T-helper 17 cell (primary cell): ENCODE measurements at places on chromosomes 2 and 18.

GRCh38 chr2:38203446-38203810, 127.5 kb upstream of the CYP1B1 start:
- DNase-seq = no peak

DNA sequence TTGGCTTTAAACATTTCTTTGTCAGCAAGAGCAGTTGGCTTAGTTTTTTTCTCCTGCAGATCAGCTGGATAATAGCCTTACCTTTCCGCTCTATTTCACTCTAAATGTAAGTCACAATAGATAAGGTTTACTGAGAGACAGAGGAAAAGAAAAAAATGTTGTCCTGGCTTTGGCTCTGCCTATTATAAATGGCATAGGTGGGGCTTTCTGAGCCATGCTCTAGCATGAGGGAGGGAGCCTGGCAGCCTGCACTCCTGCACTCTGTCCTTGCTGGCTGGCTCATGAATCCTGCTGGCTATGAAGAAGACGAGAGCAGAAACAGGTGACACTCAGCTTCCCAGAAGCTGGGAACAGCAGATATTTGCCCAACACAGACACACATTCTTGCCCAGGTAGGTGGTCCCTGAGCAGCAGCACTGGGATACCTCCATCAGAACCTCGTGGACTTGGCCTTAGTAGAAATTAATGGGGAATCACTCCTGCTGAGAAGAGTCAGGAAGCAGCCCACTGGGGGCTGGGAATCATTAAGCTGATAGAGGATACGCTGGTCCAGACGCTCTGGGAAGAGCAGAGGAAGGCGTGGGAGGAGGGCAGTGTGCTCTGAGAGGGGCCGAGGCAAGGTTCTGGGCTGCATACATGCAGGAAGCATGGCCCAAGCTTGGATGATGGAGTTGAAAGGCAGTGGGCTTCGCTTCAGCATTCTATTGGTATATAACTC, 514.4 kb upstream of the HS6ST1 start:
- DNase-seq = no peak

GRCh38 chr2:14942987-14943386, 310.5 kb downstream of the LRATD1 start:
- DNase-seq = no peak

GRCh38 chr2:15952451-15953146, 12.2 kb downstream of the MYCN start:
- DNase-seq = no peak

DNA sequence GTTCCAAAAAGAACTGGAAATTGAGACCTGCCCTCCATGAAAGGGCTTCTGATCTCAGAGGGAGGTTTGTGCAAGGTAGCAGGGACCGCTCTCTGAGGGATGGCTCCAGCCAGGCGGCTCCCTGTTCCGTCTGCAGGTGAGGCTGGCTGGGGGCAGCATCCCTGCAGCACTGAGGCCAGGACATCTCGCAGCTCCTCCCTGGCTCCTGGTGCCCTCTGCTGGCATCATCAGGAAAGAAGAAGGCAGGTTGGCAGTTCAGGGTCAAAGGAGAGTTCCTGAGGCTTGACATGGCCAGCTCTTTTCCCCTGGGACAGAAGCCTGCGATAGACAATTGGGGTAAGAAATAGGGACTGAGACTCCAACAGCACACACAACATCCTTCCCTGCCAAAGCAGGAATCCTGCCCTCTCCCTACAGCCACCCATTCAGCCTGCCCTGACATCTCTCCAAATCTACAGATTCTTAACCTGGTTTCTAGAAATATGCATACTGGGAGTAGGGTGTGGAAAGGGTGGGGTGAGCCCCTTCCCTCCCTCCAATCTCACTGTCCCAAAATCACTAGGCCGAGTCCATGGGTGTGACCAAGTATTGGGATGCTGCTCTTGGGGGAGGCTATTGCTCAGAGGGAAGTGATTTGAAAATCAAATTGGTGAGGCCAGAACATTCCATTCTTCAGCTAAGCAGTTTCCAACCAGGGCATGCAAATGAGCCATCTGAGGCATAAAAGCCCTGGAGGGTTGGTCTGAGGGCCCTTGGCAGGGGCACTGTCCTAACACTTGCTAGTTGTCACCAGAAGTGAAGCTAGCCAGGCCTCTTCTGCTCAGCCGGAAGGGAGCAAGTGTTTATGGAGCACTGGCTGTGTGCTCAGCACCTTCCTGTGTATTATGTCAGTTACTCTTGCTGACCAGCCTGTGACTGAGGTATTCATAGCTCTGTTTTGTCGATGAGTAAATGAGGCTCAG, 185.4 kb downstream of the TFCP2L1 start:
- no peak for DNase-seq

- no peak for DNase-seq
These were observed 297.3 kb downstream of the PLCL1 start for GRCh38 chr2:198101688-198102087.

- DNase-seq = no peak
These were observed 100.0 kb downstream of the WDSUB1 start for GRCh38 chr2:159186462-159186861.

GRCh38 chr2:152762202-152762601, 43.8 kb downstream of the ARL6IP6 start:
- DNase-seq = no peak

GRCh38 chr2:234414596-234414995, 82.3 kb downstream of the ARL4C start:
- no peak for DNase-seq

DNA sequence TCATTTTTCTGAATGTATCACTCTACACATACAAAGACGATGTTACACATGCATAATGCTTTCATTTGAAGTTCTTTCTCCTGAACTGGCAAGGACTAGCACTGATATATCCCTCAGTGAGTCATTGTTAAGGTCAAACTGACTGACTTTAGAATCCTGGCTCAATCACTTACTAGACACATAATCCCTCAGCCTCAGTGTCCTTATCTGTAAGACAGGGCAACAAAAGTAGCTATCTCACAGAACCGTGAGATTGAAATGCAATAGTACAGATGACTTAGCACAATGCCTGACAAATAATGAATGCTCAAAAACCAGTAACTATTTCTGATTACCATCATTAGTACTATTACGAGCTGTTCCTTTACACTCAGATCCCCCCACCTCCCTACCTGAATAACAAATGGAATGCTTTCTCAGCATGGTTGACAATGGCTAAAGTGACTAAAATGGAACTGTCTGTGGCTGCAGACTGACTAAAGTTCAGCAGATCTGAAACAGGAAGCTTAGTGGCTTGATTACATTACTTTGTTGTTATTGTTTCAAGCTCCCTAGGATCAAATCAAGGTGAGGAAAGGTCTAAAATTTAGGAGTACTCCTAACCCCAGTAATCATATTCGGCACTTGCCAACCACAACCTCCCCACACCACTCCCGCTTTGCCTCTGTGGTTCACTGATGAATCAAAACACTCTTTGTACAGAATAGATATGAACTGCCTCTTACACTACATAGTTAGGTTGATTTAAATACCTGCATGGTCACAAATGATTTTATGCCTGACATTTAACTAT, 35.8 kb upstream of the CACNB4 start:
- no peak for DNase-seq

- no peak for DNase-seq
These were observed 4.0 kb upstream of the SLC66A2 start for GRCh38 chr18:79955302-79956075.

GRCh38 chr18:21330122-21330701, 88.2 kb downstream of the GREB1L start:
- DNase-seq = no peak

- DNase-seq = no peak
These were observed 372.8 kb downstream of the CLIP4 start for GRCh38 chr2:29487967-29488555.

DNA sequence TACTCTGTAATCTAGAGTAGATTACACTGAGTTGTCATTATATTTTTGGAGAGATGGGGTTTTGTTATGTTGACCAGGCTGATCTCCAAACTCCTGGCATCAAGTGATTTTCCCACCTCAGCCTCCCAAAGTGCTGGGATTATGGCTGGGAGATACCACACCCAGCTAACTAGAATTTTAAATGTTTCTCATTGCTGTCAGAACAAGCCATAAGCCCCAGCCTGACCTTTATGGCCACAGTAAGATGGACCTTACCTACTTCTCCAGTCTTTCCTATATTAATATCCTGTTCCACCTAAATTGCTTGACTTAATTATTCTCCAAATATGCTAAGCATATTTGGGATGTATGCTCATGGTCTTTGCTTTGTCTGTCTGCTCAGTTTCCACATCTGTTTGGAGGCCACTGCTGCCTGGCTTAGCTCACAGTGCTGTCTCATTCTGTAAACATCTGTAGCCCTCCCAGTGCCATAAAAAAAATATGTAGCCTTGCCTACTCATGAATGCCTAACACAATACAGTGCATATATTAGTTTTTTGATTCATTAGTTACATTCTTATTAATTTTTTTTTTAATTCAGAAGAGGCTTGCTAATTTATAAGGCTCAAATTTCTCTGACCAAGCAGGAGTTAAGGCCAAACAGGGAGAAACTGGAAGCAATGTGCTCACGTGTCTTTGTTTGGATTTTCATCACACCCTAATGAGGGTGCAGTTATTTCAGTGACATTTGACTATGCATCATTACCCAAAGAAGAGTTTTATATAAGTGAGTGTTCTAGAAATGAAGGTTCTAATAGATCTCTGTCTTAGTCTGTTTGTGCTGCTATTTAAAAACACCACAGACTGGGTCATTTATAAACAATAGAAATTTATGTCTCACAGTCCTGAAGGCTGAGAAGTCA, 45.3 kb upstream of the PSME4 start:
- DNase-seq = no peak

- no peak for DNase-seq
These were observed 406.8 kb downstream of the THSD7B start for GRCh38 chr2:137172162-137172561.

GRCh38 chr18:27860701-27861107, 316.2 kb downstream of the CDH2 start:
- no peak for DNase-seq

- no peak for DNase-seq
These were observed 31.4 kb downstream of the INO80C start for GRCh38 chr18:35466334-35466733.

DNA sequence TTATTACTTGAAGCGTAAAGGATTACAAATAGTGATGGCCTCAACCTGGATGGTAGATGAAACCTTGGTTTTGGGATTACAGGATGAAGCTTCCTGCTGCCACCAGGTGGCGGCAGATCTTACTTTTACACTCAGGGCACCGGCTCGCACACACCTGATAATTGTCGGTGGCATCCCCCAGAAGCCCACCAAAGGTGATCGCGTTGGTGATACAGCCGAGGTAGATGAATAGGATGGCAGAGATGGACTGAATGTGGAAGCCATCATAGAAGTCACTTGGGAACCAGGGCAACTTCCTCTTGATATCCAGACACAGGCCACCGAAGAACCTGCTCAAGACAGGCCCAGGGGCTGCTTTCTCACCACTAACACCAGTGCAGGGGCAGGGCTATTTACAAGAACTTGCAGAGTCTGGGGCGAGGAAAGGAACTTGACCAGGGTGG, 51.8 kb downstream of the MTHFD2 start:
- peak; percentile 48 for DNase-seq

DNA sequence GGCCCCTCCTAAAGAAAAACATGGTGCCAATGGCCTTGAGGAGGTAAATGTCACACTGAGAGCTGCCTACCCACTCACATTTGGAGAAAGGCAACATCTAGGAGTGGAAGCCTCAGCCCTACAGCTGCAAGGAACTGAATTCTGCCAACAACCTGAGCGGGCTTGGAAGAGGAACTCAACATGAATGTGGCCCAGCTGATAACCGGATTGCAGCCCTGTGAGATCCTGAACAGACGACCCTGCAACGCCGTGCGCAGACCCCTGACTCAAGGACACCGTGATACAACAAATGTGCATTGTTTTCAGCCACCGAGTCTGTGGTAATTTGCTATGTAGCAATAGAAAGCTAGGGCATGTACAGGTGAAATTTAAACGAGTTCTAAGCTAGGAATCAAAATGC, 99.4 kb downstream of the MYOM1 start:
- no peak for DNase-seq

GRCh38 chr2:240469740-240470139, 34.3 kb downstream of the GPC1 start:
- DNase-seq = no peak

GRCh38 chr2:232973011-232973735, 39.9 kb downstream of the NGEF start:
- no peak for DNase-seq

- DNase-seq = no peak
These were observed 128.8 kb downstream of the ZNF521 start for GRCh38 chr18:25223211-25223610.

DNA sequence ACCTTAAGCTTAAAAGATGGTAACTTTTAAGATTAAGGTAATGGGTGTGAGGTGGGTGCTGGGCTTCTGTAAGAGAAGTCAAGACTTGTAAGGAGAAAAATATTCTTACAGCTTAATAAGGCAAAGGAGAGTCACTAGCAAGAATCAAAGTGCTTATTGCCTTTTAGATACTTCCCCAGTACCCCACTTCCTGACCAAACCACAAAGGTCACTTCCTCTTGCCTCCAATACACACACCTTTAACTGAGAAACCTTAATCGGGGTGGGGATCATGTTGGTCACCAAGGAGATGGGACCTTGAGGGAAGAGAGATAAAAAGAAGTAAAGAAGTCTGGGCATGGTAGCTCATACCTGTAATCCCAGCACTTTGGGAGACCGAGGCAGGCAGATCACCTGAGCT, 10.6 kb upstream of the ATG16L1 start:
- no peak for DNase-seq

DNA sequence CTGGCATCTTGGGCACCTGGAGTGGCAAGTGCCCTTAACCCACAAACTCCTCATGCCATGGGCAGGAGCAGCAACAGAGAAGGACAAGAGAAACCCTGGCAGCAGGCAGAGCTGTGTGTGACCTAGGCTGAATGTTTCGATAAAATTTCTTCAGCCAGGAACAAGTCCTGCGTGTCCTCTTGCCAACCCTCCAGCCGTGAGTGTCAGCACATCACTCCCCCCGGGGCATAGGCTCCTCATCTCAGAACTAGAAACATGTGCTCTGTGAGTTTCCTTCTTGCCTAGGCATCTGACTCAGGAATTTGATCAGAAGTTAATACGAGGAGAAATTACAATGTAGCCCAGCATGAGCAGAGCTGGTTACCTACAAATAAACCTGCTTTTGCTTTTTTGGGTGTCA, 2.2 kb downstream of the ABCG8 start:
- no peak for DNase-seq

- DNase-seq = no peak
These were observed 40.0 kb upstream of the ATG16L1 start for GRCh38 chr2:233211548-233211895.

DNA sequence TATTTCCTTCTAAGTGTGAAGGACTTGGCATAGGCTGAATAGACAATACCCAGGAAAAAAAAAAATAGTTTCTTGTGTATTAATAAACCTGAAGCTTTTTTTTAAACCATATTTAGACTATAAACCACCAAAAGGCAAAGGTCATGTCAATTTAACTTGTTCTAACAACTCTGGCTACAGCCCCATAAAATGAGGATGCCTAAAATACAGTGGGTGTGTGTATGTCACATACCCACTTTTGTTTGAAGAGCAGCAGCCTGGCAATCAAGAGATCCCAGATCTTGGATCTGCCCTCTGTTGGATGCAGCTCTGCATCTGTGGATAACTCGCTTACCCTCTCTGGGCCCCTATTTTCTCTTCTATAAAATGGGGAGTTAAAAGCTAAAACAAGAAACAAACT, 65.4 kb downstream of the SATB2 start:
- DNase-seq = no peak
